Myocyte (in vitro differentiated cells): ENCODE measurements at places on chromosomes 16 and 17. TPM values are rescaled to one million over a fixed set of nuclear protein-coding genes. Genes with fewer than 3 reads are reported as not detected.

Gene TNK1
- not detected in 2 replicates for total RNA-seq

Gene HLF
- total RNA-seq: 0.37 and 0.88 TPM in 2 replicates

Gene KRT15
- not detected in 2 replicates for total RNA-seq

Gene C16orf54
- total RNA-seq: not detected in 2 replicates

Gene ZNF629
- total RNA-seq: 24.3 and 28.7 TPM in 2 replicates

Gene ZG16
- not detected in 2 replicates for total RNA-seq

Gene CES2
- total RNA-seq: 70.7 and 81.0 TPM in 2 replicates

Gene EIF3CL
- total RNA-seq: 51.5 and 63.7 TPM in 2 replicates

Gene SDR42E1
- total RNA-seq: 0.62 and 1.0 TPM in 2 replicates

Gene RRN3
- 67.5 and 85.2 TPM in 2 replicates for total RNA-seq

Gene TNP2
- total RNA-seq: not detected in 2 replicates

Gene B4GALNT2
- total RNA-seq: not detected in 2 replicates

Gene RHBDL3
- total RNA-seq: 0.16 and 0.36 TPM in 2 replicates

Gene PKMYT1
- 0.53 and 6.7 TPM in 2 replicates for total RNA-seq

Gene MT1E
- total RNA-seq: 24.7 and 26.6 TPM in 2 replicates

Gene TEX19
- total RNA-seq: 0.80 and 1.1 TPM in 2 replicates

Gene PRDM7
- not detected in 2 replicates for total RNA-seq

Gene IL32
- total RNA-seq: 646 and 732 TPM in 2 replicates

Gene SDR42E2
- total RNA-seq: not detected in 2 replicates

Gene PRR35
- 2.9 and 12.5 TPM in 2 replicates for total RNA-seq

Gene NEUROD2
- total RNA-seq: 0.05 TPM in 1 of 2 replicates, not detected in the other

Gene CDK5R1
- 25.8 and 39.6 TPM in 2 replicates for total RNA-seq

Gene C16orf46
- 1.0 and 1.9 TPM in 2 replicates for total RNA-seq

Gene GNGT2
- total RNA-seq: not detected in 2 replicates

Gene GHDC
- 16.1 and 26.5 TPM in 2 replicates for total RNA-seq

Gene MPV17L
- total RNA-seq: not detected in 2 replicates

Gene NOTUM
- total RNA-seq: 0.53 and 1.2 TPM in 2 replicates

Gene ATPAF2
- total RNA-seq: 21.8 and 29.9 TPM in 2 replicates

Gene PRAC1
- not detected in 2 replicates for total RNA-seq

Gene EPX
- not detected in 2 replicates for total RNA-seq

Gene CD79B
- total RNA-seq: 0.99 and 4.8 TPM in 2 replicates

Gene FA2H
- total RNA-seq: not detected in 2 replicates

Gene CCL8
- not detected in 2 replicates for total RNA-seq

Gene RHBDL1
- 1.5 and 1.6 TPM in 2 replicates for total RNA-seq

Gene GNG13
- not detected in 2 replicates for total RNA-seq

Gene TAT
- not detected in 2 replicates for total RNA-seq

Gene EVPL
- total RNA-seq: not detected in 2 replicates

Gene CCDC154
- total RNA-seq: 0.19 and 0.21 TPM in 2 replicates

Gene CBLN1
- total RNA-seq: not detected in 2 replicates

Gene SYNRG
- 9.0 and 12.6 TPM in 2 replicates for total RNA-seq

Gene HCRT
- total RNA-seq: not detected in 2 replicates

Gene HBQ1
- total RNA-seq: not detected in 2 replicates

Gene ZNF23
- 8.9 and 9.0 TPM in 2 replicates for total RNA-seq

Gene KIF18B
- 0.03 TPM in 1 of 2 replicates, not detected in the other for total RNA-seq

Gene ZNF205
- 29.2 and 33.3 TPM in 2 replicates for total RNA-seq

Gene SEPTIN12
- total RNA-seq: not detected in 2 replicates

Gene MYH8
- 715 and 853 TPM in 2 replicates for total RNA-seq

Gene DNAAF8
- 0.91 and 1.1 TPM in 2 replicates for total RNA-seq

Gene PDF
- total RNA-seq: 34.2 and 53.8 TPM in 2 replicates
